ENCODE measurements at places on chromosomes 12 and 14.

DNA sequence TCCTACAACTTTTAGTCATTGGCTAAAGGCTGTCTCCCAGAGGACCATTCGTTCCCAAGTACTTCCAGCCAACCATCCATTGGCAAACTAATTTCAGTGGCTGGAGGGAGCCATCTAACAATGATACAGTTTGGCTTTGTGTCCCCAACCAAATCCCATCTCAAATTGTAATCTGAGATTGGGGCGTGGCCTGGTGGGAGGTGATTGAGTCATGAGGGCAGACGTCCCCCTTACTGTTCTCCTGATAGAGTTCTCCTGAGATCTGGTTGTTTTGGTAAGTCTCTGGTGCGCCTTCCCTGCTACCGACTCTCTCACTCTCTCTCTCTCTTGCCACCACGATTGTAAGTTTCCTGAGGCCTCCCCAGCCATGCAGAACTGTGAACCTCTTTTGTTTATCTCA lies 99.7 kb upstream of the FUT8 start:
- DNase-seq = no peak

GRCh38 chr14:100015251-100015655 lies 50.0 kb upstream of the EVL start:
- DNase-seq = no peak

DNA sequence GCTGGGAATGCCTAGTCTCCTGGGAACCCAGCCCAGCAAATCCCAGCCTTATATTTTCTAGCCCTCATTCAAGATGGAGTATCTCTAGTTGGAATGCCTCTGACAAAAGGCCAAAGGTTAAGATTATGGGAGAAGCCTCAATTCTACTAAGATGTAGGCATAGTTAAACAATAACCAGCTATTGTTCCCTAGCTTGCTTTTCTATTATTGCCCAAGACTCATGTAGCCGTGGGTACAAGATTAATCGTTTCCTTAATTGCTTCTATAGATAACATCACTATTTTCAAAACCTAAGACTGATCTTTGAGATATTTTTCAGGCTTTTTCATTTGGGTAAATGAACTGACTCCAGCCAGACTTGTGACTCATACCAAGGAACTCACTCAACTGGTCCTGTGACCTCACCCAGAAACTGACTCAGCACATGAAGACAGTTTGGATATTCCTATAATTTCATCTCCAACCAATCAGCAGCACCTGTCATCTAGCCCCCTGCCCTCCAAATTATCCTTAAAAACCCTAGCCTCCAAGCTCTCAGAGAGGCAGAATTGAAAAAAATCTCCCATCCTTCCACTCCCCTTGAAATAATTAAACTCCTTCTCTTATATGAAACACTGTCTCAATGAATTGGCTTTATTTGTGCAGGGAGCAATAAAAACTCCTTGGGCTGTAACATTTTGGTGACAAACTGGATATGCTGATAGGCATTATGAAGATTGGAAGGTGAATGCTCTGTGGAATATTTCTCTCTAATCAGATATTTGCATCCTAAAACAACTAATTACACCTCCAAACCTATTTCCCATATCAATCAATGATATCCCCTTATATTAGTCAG lies 589.0 kb downstream of the C12orf50 start:
- no peak for DNase-seq

DNA sequence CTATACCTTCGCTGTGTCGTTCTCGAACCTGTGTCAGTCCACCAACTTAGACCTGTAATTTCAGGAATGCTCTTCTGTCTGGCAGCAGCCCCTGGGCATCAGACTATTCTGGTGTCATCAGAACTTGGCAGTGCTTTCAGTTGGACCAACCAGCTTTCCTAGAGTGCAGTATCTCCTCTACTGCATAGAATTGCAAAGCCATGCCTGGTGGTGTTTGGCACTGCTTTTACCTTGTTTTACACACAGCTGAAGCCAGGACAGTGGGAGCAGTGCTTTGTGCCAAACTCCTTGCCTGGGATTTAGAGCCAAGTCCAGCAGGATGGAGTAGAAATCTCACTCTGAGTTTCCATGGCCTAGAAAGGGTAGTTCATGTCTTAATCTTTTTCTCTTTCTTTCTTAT lies 1.5 kb downstream of the FLVCR2 start:
- no peak for DNase-seq

DNA sequence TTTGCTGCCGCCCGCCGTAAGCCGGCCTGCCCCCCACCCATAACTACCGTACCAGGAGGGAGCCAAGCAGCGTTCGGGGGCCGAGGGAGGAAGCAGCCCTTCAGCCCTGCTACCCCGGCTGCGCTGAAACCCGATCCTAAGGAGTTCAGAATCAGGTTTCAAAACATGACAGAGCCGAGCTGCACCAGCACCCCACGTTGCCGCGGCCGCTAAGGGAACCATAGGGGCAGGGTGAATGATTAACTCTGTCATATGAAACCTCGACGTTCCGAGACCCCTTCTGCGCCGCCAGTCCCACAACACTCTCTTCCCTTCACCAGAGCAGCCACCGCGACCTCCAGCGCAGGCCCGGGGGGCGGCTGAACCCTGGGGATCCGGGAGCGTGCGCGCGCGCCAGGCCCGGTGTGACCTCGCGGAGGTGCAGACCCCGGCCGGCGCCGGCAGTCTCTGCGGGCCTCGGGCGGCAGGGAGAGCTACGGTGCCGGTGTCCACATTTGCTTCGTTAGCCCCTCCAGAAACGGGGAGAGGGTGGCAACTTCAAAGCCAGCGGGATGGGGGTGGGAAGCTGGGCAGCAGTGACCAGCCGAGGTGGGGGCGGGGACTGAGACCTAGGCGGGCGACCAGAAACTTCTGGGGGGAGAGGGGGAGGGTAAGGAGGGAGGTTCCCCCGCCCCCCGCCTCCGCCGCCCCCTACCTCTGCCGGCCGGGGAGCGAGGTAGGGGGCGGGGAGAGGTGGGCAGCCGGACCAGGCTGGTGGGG lies 1.6 kb downstream of the SIX4 start:
- peak; percentile 39 for DNase-seq

- no peak for DNase-seq
Measured at GRCh38 chr14:65487783-65488494, 75.4 kb downstream of the FUT8 start.

DNA sequence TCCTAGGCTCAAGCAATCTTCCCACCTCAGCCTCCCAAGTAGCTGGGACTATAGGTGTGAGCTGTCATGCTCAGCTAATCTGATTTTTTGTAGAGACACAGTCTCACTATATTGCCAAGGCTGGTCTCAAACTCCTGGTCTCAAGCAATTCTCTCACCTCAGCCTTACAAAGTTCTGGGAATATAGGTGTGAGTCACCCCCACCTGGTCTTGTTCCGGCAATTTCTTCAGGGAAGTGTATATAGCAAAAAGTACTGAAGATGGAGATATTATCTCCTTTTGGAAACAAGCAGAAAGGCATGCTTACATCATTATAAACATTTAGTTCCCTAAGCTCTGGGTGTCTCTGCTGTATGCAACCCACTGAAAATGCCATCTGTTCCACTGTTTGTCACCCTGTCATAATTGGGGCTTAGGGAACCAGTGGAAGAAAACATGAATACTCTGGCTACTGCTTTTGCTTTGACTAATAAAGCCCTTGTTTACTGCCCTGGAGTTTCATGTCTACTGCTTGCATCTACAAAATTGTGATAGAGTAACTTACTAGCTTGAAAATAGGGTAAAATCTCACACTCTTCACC lies 940.2 kb downstream of the GALC start:
- no peak for DNase-seq

DNA sequence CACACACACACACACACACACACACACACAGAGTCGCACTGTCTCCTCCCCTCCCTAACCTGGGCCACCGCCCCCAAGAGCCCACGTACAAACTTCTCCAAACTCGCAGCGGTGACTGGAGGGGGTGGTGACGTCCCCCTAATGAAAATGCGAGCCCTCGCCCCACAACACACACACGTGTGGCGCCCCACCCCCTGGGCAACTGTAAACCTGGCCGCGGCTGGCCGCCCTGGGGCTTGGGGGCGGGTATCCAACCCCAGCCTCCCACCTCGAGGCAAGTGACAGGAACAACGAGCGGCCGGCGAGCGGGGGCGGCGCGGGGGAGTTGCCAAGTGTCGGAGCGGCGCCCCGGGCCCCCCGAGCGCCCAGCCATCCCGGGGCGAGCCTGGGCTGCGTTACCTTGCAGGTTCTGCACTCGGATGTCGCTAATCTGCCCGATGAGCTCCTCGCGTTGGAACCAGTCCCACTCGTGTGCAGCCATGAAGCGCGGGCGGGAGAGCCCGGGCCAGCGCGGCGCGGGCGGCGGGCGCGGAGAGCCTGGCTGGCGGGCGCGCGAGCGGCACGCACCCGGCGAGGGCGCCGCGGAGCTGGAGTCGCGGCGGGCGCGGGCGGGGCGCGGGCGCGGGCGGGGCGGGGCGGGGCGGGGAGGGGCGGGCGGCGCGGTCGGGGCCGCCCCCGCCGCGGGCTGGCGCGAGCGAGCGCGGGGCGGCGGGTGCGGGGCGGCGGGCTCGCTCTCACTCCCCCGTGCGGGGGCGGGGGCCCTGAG lies at the start of gene CLMN:
CLMN (minus strand) TSS at position 597 of the 766 bp plus-strand sequence; CDS start at position 481, 116 bp downstream.
- DNase-seq = peak; percentile 29

GRCh38 chr14:55352201-55352600 lies 59.4 kb downstream of the ATG14 start:
- no peak for DNase-seq

GRCh38 chr12:112671564-112671963 lies 120.0 kb upstream of the RPH3A start:
- DNase-seq = no peak

- peak; percentile 39 for DNase-seq
Measured at GRCh38 chr12:2959505-2960389, 550 bp downstream of the TEAD4 start.

- DNase-seq = no peak
Measured at GRCh38 chr12:101647711-101648110, 49.7 kb upstream of the CHPT1 start.

GRCh38 chr14:59582161-59582560 lies 5.5 kb upstream of the CCDC175 start:
- no peak for DNase-seq

GRCh38 chr12:5633106-5633505 lies 201.2 kb downstream of the NTF3 start:
- no peak for DNase-seq
